ENCODE measurements at places on chromosomes 5 and 9.

DNA sequence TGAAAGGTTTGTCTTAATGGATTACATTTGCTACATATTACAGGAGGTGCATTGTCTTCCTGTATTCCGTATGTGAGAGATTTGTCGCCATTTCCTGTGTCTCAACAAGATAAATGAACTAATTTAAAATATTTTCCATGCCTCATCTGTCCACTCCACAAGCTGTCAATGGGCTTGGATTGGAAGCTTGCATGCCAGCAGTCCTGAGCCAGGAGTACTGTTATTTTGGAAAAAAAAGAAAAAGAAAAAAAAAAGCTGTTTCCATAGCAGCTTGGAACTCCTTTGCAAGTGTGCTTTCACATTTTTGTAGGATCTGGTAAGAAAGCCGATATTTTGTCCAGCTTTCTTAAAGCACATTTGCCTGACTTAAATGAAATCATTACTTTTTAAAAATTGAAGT is 330.8 kb downstream of the KDM4C start:
- no peak for DNase-seq

DNA sequence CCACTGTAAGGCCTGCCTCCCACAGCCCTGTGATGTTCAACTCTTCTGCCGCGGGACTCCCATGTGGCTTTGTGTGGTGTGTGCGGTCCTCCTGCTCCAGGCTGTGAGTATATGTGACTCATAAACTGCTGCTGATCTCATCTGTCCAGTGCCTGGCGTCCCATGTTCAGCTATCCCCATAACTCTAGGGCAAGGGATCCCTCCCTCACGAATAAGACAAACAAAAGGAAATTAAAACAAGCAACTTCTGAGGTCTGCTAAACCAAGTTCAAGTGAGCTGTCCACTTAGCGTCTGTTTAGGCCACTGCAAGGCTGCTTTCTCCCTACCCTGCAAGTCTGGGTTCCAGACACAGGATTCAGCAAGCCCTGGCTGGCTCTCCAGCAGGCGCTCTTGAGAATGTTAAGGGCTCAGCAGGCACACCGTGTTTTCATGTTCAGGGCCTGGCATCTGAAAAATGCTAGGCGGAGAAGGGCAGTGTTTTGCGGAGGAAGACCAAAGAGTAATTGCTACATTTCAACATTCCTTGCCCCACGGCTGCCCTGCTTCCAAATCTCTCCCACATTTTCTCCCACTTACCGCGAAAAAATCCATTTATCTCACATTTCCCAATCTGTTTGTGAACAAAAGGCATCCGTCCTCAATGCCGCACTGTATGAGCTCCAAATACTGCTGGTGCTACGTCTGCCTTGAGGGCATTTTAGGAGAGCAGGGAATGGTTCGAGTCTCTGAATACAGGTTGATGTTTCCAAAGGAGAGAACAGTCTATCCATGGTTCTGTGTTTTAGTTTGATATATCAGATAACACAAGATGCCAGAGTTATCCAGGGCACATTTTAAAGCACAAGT is 280.2 kb downstream of the SEMA5A start:
- DNase-seq = peak; percentile 87

DNA sequence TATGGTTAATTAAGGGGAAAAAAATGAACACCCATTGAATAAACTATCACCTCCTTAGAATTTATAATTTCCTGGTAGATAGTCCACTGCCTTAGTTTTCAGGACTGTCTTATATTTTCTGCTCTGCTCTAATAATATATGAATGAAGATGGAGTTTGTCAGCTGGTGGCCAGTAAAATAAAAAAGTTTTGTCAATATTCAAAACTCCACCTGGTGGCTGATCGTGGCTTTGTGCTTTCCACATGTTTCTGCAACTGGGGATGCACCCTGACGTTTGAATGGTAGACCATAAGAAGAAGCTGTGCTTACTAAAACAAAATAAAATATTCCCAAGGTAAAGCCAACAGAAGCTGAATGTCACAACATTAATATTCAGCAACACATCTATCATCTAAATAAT is 286.6 kb upstream of the IZUMO3 start:
- no peak for DNase-seq

DNA sequence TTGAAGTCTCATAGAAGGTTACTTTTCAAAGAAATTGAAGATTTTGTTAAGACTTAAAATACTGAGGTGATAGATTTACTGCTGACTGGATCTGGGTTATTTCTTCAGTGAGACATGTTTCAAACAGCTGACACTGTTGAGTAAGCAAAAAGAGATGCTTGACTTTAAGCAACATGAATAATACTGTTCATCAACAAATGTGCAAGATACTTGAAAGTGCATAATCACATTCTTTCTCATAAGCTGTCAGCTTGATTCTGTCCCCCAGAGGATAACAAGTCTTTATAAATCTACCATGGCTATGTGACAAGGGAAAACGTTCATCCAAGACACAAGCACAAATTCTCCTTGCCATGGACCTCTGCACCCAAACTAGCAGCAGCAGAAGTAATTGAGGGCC is 260.1 kb upstream of the CDH18 start:
- DNase-seq = no peak

DNA sequence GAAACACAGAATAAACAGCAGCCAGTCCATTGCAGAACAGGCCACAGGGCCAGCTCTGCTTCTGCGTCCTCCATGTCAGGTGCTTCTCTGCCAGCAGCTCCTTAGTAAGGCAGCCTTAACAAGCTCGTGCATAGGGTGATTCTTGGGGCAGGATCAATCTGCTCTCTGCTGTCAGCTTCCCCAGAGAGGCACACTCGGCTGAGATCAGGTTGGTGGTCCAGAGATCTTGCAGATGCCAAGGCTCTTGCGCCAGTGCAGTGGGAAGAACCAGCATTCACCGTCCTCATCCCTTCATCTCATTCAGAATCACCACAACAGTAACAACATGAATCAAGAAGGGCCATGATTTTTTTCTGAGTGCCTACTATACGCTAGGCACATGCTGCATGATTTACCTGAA is 49.0 kb upstream of the ALDH1B1 start:
- DNase-seq = no peak

DNA sequence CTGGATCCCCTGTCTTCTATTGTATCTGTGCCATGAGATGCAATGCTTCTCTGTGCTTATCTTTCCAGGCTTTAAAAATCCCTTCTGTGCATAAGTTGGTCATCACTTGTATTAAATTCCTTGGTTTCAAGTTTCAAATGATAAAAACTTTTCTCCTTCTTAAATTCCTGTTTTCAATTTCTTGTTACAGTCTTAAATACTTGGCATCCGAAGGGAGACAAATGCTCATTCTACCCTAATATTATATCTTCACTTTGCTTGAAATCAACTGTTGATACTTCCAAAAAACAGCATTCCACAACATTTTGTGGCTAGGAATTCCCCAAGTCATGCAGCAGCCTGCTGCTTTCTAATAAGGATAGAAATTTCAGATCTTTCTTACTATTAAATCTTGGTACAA is 413.2 kb upstream of the ACTBL2 start:
- DNase-seq = no peak

DNA sequence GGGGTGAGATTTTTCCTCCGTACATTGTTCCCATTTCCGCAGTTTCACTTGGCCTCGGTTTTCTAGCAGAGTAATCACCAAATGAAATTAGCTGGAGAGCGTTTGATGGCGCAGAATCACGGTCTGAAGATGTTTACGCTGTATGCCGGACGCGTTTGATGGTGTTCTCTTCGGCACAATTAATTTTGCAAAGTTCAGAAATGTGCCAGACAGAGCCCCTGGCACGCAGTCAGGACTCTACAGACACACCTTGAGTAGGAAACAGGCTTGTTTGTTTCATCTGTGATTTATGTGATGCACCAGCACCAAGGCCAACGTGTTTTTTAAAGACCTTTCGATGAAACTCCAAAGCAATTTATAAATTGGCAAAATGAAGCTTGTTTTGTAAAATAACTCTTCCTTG is 863 bp upstream of the LIFR start:
- DNase-seq = no peak

DNA sequence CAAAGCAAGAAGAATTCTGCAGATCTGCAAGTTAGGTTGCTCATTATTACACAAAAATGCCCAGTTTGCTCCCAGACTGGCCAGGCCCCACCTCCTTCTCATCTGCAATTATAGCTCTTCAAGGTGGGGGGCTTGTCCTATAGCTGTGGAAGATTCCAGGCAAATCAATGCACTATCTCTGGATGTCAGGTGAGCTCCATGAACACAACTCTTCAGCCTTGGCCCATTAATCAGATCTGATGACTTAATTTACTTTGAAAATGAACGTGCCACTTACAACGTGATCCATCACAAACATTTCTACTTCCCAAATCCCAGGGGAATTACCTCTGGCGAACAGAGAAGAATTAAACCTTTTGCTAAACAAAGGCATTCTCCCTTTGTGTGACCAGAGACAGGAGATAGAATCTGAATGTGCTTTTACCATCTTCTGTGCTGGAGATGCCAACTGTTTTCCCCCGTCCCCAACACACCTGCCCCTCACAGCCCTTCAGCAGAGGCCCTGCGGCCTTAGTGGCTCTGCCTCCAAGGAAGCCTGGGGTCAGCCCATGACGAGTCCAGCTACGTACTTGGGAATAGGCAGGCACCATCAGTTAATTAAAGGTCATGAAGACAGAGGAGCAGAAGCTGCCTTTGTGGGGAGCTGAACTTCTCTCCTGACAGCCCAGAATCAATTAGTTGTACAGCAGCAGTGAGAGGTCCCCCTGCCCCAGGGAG is 60.5 kb downstream of the SNX18 start:
- DNase-seq = no peak

DNA sequence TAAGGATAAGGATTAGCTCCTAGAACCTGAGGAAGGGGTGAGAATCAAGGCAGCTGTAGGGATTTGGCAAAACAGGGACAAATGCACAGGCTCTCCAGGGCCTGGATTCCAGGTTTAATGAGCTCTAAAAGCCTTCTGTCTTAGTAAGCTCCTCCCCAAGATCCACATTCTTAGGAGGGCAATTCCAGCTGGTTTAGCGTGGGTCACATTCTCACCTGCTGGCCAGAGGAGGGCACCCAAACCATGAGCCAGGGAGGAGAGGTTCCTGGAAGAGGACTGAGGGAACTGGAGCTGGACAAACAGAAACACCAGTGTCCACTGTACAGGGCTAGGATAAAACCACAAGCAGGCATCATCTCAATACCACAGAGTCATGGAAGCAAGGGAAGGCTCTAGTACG is 480.0 kb downstream of the CCDC171 start:
- no peak for DNase-seq

GRCh38 chr5:132492386-132493125 is 2.0 kb upstream of the IRF1 start:
- no peak for DNase-seq

DNA sequence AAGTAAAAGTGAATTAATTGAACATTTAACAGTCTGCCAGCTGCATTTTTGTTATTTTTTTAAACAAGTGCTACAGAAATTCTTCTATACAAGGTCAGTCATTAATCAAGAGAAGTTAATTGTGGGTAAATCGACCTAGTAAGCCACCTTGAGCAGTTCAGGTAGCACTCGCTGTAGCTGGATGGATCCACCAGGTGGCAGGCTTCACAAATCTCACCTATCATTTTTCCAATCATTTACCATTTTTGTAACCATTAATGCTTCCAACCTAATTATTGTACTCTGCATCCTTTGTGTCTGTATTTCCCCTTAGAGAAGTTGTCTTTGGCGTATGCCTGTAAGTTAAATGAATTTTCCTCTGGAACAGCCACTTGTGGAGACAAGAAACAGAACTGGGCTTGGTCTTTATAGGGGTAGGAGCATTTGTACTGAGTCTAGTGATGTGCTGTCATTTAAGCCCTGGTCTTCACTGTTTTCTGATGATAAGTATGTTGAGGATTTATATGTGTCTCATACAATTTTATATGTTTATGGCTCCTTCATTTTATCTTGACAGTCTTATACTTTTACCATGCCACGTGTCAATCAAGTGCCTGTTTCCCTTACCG is 39.5 kb downstream of the CD180 start:
- DNase-seq = peak; percentile 31

GRCh38 chr5:151023047-151023615 is 2.7 kb downstream of the GPX3 start:
- peak; percentile 75 for DNase-seq

DNA sequence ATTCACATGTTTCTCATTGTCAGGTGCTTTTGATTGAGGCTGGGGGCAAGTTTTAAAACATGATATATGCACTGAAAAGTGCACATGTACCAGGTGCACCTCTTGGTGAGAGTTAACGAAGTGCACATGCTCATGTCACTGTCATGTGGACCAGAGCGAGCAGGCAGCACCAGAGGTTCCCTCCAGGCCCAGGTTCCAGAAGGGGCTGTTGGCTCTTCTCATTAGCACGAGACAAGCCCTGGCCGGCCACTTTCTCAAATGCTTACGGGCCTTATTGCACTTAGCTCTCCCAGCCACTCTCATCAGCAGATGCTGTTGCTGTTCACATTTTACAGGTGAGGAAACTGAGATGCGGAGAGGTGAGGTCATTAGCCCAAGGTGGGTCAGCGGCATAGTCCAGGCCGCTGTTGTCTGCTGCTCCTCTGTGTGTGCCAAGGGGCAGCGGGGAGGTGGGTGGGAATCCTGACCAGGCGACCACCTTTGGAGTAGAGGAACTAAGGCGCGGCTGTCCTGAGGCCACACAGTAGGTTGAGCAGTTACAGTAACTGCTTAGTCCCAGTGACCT is 27.4 kb downstream of the TENT4A start:
- DNase-seq = no peak

- DNase-seq = no peak
Measured at GRCh38 chr9:97895211-97895610, 27.1 kb downstream of the TRMO start.

DNA sequence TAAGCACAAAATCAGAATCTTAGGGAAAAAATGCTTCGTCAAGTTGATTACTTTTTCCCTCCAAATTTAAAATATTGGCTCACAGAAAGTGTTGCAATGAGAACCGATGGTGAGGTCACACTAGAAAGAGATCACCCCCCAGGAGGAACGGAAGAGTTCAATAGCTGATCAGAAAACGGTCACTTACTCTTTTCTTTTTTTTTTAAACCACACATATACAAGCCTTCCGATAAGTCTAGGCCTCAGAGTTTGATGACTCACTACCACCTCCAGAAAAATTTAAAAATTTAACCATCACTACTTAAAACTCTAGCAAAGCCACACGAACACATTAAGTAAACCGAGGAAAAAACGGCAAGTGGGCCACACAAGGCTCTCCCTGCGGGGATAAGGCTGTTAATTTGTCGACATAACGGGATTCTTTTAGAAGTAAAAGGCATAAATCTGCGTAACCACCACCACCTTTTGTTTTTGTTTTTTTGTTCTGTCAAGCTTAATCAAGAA is 1.2 kb downstream of the SURF4 start:
- peak; percentile 75 for DNase-seq

DNA sequence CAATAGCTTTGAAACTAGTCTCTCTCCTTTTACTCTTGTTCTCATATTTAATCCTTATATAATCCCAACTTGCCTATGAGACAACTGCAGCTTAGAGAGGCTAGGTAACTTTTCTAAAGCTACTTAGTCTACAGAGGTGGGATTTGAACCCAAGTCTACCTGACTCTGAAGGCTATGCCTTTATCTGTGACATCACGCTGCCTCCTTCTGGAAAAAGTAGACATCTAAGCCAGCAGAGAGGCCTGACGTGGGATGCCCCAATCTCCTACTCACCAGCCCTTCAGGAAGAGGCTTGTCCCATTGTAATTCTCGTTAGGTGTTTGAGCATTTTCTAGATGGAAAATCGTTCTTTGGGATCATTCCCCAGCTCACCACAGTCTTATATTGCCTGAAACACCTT is 167.5 kb downstream of the HSPA4 start:
- no peak for DNase-seq

- DNase-seq = no peak
Measured at GRCh38 chr5:6494939-6495338, 46.3 kb downstream of the UBE2QL1 start.

- no peak for DNase-seq
Measured at GRCh38 chr9:16002816-16003215, 450.0 kb downstream of the CCDC171 start.

Measured in AG08396 (cell line).